ENCODE measurements at places on chromosomes 12 and 14.

GRCh38 chr14:101476916-101477553, 84.3 kb upstream of the DIO3 start:
- DNase-seq = no peak

DNA sequence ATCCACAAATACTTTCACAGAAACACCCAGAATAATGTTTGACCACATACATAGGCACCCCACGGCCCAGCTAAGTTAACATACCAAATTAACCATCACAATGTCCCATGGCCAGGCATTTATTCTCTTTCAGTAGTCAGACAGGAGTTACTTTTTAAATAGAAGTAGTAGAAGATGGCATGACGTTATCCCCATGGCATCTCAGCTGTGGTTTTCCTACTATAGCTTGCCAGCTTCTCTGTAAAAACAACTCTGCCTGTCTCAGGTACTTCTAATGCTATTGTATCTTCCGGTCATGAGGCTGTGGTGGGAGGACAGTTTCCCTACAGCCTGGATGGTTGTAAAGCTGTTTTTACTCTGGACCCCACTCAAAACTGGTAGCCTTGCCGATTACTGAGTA, 19.3 kb downstream of the CTSG start:
- DNase-seq = no peak

GRCh38 chr12:5034603-5035002, 9.1 kb upstream of the KCNA5 start:
- DNase-seq = no peak

- no peak for DNase-seq
These were observed 121.1 kb downstream of the PLXNC1 start for GRCh38 chr12:94269316-94269999.

DNA sequence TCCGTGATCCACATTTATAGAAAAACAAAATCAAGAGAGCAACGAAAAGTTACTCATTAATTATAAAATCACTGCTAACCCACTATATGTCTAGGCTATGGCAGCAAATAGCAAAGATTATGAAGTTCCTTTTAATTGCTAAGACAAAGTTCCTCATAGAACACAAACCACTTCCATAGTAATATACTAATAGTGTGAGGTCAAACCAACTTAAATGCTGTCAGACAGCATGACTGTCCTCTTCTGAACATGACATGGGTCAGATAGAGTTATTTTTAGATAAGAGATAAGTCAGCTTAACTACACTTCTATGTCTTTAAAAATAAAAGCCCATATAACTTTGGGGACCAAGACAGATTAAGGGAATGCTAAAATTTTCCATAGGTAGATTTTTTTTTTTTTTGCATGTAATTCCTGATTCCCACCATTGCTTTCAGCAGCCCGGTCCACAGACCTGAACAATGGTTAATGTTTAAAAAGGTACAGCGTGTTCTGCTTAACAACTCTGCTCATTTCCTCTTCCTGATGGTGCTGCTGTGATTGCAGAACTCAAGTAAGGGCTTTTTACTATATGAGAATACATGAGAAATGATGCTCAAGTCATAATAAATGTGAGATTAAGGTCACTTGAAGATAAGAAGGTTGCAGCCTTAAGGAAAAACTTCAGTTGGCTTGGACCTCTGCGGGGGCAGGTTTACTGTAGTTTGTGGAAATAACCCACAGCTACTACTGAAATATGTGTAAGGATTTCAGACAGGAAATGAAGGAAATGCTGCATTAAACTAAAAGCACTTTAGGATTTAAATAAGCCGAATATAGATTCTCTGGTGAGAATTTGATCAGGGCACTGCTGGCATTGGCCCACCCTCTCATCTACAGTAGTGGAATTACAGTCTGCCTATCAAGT, 37.7 kb upstream of the DUSP6 start:
- DNase-seq = no peak

DNA sequence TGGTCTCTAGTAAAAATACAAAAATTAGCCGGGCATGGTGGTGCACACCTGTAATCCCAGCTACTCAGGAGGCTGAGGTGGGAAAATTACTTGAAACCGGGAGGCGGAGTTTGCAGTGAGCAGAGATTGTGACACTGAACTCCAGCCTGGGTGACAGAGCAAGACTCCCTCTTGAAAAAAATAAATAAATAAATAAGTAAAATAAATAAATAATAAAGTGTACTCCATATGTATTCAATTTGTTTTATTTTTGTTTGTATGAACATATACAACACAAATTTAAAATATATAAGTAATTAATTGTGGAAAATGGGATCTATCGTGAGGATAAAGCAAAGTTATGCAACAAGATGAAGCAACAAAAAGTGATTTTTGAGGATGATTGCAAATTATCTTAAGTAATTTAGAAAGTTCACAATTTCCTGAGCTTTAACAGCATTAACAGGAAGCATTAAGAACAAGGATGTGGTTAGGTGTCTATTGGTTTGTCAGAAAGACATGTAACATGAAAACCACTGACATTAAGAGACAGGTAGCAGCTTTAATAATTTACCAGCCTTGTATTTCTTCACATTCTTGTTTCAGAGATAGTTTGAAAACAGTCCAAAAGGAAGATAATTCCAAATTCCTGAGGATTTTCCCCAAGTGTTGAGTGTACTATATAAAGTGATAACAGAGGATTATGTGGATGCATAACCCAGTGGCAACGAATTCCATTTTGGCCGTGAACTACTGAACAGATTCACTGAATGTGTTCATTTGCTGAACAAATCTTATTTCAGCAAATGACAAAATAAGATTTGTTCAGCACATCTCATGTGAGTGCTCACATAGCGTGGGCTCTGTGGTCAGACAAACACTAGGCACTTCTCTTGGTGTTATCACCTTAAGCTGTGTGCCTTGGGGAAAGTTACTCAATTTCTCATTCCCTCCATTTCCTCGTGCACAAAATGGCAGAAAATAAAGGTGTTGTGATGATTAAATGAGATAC, 68.6 kb upstream of the RESF1 start:
- no peak for DNase-seq

DNA sequence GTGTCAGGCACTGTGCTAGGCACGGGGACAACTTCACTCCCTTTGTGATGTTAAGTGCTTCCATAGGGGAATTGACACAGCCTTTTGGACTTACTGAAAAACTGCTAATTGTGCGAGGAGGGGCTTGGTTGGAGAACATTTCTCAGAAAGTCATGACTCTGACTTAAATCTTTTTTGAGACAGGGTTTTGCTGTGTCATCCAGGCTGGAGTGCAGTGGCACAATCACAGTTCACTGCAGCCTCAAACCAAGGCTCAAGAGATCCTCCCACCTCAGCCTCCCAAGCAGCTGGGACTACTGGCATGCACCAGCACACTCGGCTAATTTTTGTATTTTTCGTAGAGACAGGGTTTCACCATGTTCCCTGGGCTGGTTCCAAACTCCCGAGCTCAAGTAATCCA, 10.2 kb upstream of the LTBP2 start:
- no peak for DNase-seq
